ENCODE measurements at places on chromosomes 3 and 15.

DNA sequence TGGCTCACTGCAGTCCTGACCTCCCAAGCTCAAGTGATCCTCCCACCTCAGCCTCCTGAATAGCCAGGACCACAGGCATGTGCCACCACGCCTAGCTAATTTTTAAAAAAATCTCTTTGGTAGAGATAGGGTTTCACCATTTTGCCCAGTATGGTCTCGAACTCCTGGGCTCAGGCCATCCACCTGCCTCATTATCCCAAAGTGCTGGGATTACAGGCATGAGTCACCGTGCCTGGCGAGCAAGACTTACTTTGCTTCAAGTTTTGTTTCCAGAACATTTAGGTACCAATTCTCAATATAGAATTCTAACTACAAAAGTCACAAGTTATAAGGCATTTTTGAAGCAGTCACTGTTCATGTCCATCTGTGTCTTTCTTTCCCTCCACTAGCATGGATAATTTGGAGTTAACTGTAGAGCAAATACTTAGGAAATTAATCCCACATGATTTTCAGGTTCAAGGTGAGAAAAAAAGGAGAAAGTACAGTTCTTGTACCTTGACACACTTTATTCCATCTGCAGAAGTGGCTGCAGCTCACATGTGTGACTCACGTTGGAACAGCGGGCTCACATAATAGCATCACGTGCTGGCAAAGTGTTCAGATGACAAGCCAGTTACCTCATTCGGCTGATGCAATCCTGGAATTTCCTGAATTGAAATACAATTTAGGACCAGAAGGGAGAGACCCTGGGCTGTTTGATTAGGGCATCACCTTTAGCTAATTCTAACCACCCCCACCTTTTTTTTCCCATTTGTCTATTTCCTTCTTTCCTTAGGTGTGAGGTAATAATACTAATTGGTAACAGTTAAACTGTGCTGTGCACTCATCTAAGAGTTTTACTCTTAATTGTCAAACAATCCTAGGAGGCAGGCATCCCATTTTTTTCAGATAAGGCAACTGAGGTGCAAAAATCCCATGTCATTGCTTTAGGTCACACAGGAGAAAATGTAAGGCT lies 46.9 kb upstream of the NEDD4 start:
- DNase-seq = peak; percentile 25

DNA sequence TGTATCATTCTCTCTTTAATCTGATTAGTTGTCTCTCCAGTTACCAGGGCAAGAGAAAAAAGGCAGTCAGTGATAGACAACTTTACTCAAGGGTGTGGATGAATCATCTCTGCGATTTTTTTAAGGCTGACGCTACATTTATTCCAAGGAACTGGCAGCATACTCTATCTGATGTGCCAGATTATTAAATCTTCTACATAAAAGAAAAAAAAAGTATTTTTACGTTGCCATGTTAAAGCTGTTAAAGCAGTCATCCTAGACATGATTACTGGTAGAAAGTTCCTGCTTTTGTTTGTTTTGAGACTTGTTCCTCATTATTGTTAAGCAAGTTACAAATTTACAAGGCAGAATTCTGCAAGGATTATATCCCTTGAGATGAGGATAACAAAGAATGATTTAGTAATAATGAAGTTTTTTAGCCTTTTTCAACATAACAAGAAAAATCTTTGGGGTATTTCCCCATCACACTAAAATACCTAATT lies 121.7 kb downstream of the CBLB start:
- no peak for DNase-seq

DNA sequence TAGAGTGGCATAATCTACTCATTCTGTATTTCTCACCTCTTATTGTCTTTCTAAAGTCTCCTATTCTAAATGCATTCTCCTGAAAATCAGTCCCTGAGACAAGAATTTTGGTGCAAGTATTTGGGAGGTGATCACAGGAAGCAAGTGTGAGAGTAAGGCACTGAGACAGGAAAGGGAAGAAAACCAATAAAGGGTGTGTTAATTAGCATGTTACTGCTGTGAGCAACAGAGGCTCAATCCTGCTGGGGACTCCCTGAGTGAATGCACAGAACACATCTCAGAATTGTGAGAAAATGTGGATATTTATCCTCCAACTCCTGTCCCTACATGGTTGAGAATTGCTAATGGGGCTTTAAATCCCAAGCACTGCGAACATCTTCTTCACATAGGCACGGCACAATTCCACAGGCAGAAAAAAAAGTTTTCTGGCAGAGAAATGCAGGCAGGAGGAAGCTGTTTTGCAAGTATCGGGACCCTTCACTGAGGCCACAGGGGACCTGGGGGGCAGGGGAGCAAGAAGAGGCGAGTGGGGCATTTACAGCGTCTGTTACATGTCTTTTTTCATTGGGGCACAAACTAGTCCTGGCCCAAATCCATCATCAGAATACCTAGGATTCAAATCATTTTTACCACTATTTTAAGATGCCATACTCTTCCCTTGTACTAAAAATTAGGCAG lies 27.2 kb upstream of the STT3B start:
- no peak for DNase-seq

DNA sequence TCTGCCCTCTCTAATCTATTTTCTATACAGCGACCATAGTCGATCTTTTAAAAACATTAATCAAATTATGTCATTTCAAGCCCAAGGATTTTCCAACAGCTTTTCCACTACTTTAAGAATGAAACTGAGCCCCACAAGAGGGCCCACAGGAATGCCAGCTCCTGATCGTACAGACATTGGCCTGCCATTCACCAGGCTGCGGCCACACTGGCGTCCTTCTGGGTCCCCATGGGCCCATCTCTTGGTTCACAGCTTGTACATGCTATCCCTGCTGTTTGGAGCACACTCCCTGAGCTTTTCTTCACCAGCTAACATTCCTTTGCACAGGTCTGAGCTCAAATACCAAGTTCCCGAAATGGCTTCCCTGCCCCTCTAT lies 149.6 kb downstream of the MYLK start:
- DNase-seq = no peak

Data from stimulated activated naive CD4-positive, alpha-beta T cell treated with Interleukin-2 at 50 U/mL for 16 hours (primary cell).